ENCODE measurements at places on chromosomes 5 and 9.

DNA sequence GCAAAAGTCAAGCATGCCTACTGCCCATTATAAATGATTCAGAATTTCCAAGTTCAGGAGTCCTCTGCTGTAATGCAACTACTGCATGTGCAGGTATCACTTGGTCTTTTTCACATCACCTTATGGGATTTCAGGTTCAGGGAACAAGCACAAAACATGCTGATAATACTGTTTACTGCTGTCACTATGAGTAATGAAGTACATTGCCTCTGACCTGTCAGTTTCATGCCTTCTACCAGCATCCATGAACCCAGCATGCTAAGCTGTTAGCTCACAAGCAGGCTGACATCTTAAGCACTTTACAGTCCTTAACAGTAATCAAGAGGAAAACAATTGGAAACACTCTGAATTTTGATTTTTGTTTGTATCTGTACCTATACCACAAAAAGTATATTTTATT lies 743.8 kb downstream of the CDH12 start:
- DNase-seq: no peak

DNA sequence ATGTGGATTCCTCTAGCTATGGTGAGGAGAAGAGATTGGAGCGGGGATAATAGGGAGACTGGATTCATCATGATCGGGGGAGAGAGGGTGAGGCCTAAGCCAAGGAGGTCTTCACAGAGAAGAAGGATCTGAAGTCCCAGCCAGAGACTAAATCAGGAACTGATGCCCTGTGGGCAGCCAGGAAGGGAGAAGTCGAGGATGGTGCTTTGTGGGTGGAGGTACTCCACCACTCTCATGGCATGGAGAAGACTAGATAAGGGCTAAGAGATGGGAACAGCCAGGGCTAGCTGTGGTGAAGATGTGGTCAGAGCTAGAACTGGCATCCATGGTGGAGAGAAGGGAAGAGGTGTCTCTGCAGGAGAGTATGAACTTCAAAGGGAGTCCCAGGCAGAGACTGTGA lies 3.0 kb upstream of the RGS14 start:
- no peak for DNase-seq

- no peak for DNase-seq
Observed at GRCh38 chr5:142235050-142235797, 89.6 kb downstream of the SPRY4 start.

GRCh38 chr9:90025816-90026215 lies 421.0 kb downstream of the GADD45G start:
- DNase-seq: no peak

DNA sequence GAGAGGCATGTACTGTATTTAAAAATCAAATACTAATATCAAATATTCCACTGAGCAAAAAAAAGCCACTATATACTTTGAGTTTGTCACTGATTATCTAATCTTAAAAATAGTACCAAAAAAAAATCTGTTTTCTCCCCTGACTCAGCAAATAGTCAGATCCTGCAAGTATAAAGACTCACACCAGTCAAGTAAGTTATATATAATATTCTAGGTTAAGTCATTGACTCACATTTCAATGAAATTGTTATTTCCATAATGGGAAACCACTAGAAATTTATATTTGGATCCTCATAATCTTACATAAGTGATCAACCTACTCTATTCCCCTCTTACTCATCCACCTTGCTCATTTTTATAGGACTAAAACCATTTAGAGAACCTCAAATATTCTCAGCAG lies 447.2 kb upstream of the MEF2C start:
- no peak for DNase-seq

- no peak for DNase-seq
Observed at GRCh38 chr9:71183251-71183650, 61.8 kb upstream of the TRPM3 start.

GRCh38 chr5:82018462-82018861 lies 46.6 kb downstream of the ATG10 start:
- DNase-seq: no peak

DNA sequence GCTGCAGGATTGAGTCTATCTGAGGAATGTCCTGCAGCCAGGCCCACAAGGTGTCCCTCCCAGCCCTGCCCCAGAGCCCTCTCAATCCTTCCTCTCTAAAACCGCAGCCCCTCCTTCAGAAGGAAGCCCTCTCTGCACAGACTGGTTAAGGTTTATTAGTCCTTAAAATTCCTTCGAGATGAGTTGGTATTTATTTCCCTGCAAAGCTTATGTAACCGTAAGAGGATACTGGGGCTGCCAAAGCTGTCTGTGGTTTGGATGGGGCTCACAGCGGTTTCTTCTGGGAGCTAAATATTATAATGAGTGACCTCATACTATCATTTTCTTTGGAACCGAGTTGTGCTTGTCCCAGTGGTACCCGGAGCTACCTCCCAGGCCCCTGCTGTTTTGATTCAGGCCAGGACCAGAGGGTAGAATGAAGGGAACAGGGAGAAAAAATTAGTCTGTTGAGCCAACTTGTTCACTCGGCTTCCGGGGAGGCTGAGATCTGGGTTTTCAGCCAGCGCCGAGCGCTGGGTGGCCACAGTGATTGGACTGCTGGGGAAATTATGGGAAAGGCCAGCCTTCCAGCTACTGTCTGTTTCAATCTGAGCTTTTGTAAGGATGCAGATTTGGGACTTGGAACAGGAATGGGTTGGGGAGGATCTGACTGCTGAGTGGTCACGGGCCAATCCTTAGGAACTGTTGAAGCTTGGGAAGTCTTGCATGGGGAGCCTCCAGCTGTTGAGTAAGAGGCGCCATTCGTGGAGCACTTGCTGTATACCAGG lies 107.5 kb downstream of the NDFIP1 start:
- no peak for DNase-seq

DNA sequence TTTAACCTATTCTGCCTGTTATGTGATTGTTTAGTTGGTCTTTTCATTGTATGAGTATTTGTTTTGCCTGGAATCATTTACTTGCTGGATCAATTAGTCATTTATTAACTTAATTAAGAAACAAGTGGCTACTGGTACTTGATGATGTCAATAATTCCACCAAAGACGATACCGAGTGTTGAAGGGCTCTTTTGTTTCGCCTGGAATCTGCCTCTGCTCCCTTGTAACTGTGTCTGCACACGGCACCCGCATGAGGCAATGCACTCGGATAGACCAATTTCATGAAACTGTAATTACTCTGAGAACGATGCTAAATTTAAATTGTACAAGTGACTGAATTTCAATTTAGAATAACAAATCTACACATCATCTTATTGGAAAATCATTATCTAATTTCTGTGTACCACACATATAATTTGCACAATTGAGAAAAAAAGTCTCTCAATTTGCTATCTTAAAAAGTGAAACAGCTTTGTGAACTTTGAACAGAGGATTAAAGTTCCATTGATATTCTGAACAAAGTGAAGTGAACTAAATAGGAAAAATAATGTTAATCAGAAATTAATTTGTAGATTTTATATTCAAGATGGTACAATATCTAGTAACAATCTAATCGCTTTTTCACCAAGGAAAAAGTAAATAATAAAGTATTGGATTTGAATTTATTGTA lies 143.2 kb downstream of the CTNND2 start:
- no peak for DNase-seq

DNA sequence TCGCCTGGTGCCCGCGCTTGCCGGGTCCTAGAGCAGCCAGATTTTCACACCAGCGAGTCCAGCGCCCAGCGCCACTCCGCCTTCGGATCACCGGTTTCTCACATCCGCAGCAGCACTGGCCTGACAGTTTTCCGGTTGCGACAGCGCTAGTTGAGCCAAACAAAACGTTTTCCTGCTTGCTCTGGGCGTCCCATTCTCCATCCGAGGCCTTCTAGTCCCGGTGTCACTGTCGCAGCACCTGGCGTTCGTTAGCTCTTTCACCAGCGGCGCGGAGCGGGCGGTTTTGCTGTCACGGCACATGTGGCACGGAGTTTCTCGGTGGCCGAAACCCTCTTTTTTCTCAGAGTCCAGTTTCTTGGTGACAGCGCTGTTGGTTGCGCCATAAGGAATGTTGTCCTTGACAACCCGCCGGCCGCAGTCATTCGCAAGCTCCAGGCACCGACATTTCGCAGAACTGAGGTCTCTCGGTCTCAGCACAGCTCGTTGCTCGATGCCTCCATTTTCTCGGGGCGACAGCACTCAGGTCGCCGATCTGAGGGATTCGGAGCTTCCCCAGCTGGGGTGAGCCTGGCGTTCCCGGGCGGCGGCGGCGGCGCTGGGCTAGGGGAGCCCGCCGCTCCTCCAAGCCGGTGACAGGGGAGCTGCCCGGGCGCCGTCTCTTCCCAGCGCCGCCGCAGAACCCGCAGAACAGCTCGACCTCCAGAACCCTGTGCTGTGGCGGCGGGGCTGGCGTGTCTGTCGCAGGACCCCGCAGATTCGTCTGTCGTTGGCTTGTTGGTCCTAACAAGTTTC lies 47.8 kb downstream of the ANXA2R start:
- peak; percentile 76 for DNase-seq

- DNase-seq: no peak
Observed at GRCh38 chr5:169788168-169788567, 151.1 kb downstream of the DOCK2 start.

DNA sequence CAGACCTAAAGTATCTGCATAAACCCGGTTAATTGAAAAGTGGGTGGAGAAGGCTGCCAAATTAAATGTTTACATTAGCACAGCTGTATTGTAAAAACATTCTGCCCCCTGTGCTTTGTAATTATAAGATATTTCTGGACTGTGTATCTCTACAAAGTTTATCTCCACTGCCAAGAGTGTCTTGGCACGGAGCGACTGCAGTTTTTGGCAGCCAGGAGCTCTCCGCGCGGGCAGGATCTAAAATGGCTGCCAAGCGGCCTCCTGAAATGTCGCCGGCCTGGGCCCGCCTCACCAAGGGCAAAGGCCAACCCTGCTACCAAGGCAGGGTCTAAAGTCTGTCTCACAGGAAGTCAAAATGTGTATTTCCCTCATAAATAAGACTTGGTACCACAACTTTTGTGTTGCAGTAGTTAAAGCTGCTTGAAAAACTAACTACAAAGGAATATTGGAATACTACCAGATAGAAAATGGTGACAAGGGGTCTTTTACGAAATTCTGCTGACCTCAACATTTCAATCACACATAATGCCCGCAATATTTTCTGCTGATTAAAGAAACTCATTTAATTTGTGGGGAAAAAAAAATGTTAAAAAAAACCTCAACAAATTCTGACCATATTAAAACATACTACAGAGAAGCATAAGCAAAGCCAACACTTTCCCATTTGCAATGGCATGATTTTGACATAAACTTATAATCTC lies 110.4 kb downstream of the NFIB start:
- no peak for DNase-seq

GRCh38 chr5:88883836-88884607 lies 1.0 kb upstream of the MEF2C start:
- DNase-seq: peak; percentile 46

DNA sequence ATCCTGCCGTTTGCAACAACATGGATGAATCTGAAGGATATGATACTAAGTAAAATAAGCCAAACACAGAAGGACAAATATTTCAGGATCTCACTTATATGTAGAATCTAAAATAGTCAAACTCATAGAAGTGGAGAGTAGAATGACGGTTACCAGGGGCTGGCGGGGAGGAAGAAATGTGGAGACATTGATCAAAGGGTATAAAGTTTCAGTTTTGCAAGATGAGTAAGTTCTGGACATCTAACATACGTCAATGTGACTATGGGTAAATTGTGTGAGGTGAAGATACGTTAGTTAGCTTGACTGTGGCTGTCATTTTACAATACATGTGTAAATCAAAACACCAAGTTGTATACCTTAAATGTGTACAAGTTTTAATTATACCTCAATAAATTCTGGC lies 200.3 kb downstream of the SNX18 start:
- no peak for DNase-seq

- no peak for DNase-seq
Observed at GRCh38 chr9:137267933-137268355, 9.6 kb upstream of the TOR4A start.

DNA sequence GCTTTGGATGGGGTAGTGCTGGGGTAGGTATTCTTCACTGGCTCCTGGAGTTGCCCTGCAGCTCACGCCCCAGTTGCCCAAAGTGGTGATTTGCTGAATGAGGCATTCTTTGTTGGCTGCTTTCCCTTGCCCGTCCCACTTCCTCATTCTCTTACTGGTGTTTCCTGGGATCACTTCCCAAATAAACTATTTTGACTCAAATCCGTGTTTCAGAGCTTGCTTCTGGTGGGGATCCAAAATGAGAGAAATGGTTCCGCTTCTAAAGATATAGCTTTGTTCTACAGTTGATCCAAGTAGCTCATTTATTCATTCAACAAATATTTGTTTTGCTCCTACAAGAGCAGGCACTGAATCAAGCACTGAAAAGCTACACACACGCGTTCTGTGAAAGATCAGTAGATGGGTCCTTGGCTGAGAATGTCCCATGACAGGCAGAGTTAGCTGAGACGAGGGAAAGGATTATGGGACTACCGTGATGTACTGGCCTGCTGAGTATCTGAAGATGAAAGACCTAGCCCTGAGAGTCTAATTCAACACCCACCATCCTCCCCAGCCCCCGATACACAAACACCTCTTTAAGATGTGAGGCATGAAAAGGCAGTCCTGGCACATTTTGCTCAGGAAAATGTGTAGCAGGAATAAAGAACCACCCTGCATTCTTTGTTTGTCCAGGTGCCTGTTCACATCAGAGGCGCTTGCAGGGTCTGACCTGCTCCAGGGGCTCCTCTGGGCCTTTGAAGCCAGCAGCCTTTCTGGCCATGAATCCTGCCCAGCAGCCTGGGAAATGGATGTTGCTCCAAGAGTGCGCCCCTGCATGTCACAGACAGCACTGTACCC lies 143.1 kb upstream of the RANBP3L start:
- no peak for DNase-seq

GRCh38 chr5:107687937-107688336 lies 17.2 kb upstream of the EFNA5 start:
- no peak for DNase-seq

DNA sequence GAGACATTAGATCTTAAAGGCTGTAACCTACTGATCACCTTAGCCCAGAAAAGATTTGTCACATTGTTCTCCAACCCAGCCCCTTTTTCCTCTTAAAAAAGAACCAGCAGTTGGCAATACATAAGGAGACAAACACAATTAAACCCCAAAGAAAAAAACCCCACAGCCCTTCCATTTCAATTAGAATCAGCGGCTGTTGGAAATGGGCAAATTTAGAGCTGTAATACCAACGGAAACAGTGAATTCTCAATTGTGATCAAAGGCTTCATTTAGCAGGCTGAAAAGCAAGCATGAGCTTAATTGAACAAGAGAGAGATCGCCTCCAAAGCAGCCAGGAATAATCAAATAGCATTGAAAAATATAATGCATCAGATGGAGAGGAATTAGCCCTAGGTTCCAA lies 153.6 kb downstream of the FAM114A2 start:
- DNase-seq: no peak

DNA sequence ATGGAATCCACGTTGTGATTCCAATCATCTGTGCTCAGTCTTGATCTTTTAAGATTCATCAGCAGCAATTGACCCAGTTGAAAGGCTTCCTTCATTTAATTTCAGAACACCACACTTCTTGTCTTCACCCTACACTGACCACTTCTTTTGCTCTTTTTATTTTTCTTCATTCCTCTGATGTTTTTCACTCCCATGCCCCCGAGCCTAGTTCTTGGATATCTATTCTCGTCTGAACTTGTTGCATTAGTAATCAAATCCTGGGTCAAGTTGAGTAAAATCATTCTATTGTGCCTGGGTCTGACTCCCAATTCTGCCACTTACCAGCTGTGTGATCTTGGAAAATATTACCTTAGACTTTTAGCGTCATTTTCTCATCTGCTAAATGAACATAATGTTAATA lies 356.5 kb downstream of the CDH12 start:
- DNase-seq: no peak

GRCh38 chr5:141513627-141514329 lies 24.9 kb downstream of the PCDHGC5 start:
- DNase-seq: no peak

All from NCI-H345 (cell line).